ENCODE measurements at places on chromosomes 1 and 21.

DNA sequence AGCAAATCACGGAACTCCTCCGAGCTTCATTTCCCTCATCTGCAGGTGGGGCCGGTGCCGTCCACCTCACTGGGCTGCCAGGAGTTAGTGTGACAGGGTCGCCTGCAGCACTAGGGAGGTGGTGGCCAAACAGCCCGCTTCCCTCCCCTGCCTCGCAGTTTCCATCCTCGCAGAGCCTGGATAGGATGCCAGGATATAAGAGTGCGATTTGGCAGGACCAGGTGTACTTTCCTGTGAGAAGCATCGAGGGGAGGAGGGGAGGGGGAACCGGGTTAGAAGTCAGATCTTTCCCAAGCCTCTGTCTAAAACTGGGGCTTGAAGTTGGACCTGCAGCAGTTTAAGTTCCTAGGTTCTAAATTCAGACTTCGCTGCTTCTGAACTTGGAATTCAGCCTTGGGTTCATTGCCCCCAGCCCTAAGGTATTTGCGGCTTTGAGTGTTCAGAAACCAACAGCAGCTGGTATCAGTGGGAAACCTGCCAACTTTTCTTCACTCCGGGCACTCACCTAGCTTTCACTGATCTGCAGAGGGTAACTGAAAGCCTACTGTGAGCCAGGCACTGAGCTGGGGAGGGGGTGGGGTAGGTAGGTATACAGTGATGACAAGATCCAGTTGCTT lies 1.7 kb upstream of the JUN start:
- DNase-seq = peak; percentile 76

- peak; percentile 95 for DNase-seq
Observed at GRCh38 chr1:10210841-10211804, 753 bp downstream of the KIF1B start.

GRCh38 chr1:160309185-160309557 lies 24.2 kb upstream of the PEX19 start:
- peak; percentile 26 for DNase-seq

GRCh38 chr1:78102082-78102481 lies 56.3 kb downstream of the GIPC2 start:
- peak; percentile 98 for DNase-seq

DNA sequence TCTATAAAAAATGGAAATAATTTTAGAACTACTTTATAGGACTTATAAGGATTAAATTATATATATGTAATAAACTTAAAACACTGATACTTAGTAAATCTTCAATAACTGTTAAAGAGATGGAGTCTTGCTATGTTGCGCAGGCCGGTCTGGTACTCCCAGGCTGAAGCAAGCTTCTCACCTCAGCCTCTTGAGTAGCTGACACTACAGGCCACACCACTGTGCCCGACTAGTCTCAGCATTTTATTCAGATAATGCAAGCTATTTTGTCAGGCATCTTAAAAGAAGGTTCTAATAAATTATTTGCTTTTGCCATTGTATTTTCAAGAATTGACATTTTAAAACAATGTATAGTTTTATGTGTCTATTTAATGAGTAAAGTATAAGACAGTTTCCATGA lies 20.8 kb downstream of the CNST start:
- DNase-seq = no peak

DNA sequence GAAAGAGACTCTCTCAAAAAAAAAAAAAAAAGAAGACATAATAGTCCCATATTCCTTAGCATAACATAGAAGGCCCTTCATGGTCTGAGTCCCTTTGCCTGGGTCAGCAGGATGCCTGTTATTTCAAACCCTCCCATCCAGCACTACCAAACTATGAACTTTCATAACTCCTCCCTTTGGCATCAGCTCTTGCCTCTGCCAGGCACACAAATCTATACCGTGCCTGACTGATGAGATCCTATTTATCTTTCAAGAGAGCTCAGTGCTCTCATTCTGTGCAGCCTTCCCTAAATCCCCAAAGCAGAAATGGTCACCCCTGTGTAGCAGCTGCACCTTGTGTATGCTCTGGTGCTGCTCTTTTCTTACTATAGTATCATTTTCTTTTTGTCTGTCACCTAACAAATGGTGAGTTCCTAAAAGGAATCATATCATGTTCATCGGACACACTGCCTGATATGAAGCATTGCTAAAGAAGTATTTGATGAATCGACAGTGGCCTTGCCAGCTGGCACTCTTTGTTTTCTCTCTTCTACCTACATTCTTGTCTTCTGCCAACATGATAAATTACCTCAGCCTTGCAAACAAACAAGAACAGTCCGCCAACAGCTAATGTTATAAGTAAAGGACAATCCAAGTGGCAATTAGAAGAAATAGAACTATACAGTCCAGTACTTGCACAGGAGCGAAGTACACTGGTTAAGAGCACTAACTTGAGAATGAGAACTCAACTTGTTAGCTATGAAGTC lies 29.9 kb downstream of the FMO4 start:
- no peak for DNase-seq

GRCh38 chr1:94417978-94418663 lies at the start of gene ABCD3:
Gene ABCD3, plus strand, starts transcription at chr1:94418389. Its CDS starts 90 bp downstream, at chr1:94418479.
- DNase-seq = peak; percentile 99

DNA sequence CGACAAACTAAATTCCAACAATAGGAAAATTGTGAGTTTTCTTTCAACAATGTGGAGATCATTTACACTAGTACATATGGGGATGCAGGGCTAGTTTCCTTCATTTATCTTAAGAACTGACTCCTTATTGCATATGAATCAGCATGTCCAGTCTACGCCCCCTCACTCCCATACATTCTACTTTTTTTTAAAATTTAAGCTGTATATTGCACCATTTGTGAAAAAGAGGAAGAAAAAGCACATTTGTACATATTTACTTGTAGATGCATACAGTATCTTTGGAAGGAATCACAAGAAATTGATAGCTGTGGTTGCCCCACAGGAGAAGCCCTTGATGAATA lies 15.9 kb downstream of the VPS26C start:
- no peak for DNase-seq

- DNase-seq = no peak
Observed at GRCh38 chr1:18411321-18411720, 69.4 kb upstream of the KLHDC7A start.

- no peak for DNase-seq
Observed at GRCh38 chr21:42041711-42042110, 29.4 kb upstream of the UMODL1 start.

DNA sequence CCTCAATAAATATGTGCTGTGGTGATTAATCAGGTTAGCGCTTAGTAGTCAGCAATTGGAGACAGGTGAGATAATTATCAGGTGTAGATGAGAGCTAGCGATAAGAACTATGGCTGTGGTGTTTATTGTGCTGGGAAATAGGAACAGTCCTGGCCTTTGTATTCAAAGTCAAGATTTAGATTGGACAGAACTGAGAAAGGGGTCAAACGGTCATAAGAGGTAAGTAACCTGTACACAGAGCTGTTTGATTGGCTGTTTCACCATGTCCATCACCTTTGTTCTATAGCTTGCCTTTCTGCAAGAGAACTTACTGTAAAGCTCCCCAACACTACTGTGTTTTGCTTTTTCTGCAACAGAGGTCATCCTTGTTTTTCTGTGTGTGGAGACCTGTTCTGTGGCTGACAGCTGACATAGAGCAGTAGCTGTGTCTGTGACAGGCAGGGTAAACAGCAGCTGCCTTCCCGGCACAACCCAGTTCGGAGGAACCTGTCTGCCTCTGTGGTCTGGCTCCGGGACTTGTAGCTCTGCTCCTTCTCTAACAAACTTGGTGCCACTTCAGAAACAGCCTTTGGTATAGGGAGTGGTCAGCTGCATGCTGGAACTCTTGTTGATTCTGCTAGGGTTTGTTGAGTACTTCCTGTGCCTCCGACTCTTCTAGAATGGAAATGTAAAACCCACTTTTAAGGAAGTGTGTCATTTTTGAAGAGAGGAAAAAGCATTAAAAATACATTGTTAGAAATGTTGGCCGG lies 21.1 kb upstream of the CDC42 start:
- DNase-seq = peak; percentile 72
